Iris pigment epithelial cell (primary cell): ENCODE measurements at places on chromosomes 2 and 18.

- DNase-seq, result no peak
These were observed 23.8 kb upstream of the HNRNPLL start for GRCh38 chr2:38626326-38627035.

GRCh38 chr2:153197402-153198386 lies 280.9 kb downstream of the RPRM start:
- DNase-seq, result no peak

DNA sequence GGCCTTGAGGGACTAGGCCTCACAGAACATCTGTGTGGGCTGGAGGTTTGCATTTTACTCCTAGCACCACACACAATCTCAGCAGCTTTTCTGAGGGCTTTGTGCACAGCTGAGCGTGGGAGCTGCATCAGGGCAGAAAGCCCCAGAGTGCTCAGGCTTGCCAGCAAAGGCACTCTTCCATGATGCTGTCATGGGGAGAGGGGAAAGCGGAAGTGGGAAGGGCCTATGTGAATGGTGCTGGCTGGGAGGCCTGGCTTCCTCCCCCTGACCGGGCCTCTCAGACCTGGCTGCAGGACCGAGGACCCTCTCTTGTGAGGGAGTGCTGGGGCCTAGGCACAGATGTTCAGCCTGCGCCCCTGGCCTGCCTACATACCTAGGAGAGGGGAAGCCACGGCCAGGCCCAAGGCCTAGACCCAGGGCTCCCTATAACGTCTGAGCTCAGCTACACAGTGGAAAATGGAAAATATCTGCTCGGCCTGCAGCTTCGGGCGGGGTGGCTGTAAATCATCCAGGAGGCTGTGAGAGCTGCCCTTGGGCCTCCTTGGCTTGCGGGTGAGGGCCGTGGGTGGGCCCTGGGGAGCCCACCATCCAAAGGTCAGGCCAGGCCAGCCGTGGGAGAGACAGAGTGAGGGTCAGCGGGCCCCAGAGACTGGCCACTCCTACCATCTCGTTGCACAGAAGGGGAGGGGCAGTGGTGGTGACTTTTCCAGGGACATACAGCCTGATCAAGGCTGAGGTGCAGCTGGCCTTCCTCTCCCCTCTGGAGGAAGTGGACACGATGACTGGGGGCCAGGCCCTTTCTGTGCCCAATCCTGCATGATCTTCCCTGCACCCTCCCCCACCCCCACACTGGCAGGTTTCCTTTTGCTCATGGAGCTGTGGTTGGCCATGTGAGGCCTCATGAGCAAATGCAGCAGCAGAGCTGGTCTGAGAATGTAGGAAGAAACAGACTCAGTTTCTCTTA lies 22.8 kb downstream of the GLI2 start:
- DNase-seq, result peak; percentile 83

DNA sequence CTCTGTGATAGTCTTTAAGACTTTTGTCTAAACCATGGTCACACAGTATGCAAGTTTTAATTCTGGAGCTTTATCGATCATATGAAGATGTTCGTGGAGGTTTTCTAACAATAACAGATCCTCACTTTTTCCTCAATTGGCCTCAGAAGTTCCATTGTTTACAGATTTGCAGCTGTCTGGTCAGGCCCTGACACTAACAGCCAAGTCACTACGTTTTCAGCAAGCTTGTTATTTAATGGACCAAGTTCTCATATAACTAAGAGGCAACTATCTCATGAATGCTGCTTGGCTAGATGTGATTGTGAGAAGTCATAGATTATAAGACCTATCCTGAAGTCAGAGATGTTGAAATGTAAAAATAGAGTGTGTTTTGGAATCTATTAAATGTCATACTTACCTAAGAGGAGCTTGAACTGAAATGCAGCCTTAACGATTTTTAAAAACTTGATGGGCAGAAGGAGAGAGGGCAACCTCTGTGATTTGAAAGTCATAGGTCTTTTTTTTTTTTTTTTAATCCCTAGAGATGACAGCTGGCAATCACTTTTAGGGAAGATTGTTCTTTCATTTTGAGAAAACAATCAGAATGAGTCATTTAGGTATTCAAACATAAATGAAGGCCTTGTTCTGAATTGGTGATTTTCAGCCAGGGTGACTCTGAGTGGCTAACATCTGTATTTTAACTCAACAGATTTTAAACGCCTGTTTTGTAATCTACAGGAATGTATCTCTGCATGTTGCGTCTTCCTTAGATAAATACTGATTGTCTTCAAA lies 48.4 kb upstream of the NEMP2 start:
- peak; percentile 14 for DNase-seq

DNA sequence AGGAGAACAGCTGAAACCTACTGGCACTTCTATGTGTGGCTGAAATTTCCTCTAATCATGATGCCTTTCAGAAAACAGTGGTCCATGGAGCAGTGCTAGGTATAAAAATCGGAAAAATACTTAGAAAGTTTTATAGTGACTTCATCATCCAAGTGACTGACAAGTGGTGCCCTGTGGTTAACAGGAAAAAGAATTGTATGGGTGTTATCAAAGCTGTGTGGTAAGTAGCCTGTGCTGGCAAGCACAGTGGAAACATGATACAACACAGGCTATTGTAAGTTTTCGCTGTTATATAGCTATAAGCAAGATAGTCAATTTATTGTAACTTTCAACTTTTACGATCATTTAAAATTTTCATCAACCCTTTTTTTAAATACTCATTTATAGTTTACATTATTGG lies 1599.7 kb upstream of the ZEB2 start:
- DNase-seq, result no peak

GRCh38 chr2:170170281-170171040 lies 7.5 kb upstream of the MYO3B start:
- no peak for DNase-seq

GRCh38 chr2:236775511-236775910 lies 205.9 kb downstream of the ACKR3 start:
- DNase-seq, result no peak

DNA sequence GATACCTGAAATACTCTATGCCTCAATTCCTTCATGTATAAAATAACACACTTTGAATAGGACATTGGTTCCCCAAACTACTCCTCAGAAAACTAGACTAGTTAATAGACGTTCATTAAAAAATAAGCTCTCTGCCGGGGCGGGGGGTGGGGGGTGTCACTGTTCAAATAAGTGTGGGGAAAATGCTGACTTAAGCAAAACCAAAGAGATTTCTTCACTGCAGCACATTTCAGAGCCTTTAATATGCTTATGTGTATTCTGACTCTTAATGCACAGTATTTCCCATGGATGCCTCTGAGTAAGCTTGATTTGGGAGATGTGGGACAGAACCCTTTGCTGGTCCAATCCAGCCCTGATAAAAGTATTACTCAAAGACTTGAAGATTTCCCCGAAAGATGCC lies 93.2 kb downstream of the LYPD6 start:
- DNase-seq, result no peak
